ENCODE measurements at places on chromosomes 6 and 20.

DNA sequence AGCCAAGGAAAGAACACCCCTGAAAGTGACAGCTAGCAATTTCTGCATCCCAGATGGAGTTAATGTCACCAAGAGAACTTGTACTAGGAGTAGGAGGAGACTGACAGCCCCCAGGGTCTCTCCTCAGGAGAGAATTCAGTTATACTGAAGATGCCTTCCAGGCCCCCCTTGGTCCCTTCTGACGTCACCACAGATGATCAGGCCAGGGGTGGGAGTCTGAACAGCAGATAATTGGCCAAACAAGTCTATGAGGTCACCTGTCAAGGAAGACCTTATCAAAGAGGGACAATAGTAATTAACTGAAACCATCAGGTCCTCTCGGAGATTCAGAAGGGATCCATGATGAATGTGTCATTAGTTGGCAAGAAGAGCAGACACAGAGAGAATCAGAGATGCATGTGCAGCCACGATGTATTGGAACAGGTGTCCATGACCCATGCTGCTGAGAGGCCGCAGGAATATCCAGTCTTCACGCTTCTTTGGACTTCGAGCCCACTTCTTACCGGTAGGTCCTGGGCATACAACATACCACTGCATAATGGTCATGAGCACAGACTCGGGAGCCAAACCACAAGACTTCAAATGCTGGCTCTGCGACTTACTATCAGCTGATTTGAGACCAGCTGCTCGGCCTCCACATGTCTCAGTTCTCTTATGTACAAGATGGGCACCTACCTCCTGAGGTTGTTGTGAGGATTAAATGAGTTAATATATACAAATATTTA, 10.2 kb downstream of the TRIM10 start:
- DNase-seq: no peak

DNA sequence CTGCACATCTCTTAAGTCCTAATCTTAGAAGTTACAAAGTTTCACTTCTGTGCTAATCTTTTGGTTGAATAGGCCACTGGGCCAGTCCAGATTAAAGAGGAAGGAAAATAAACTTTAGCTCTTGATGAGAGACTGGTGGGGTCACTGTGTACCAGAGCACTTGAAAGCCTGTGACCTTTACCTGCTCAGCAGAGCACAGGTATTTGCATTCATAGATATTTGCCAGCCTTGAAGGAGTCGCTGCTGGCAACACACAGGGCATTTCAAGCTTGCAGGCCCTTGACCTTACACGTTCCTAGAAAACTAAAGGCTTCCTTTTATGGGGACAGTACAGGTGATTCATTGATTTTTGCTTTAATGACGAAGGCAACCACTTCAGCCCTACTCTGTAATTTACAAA, 108.4 kb upstream of the SLC22A23 start:
- DNase-seq: no peak

GRCh38 chr6:144347933-144348332, 62.8 kb downstream of the UTRN start:
- DNase-seq: no peak

GRCh38 chr20:1489764-1490436, 1.3 kb downstream of the SIRPB2 start:
- DNase-seq: no peak

DNA sequence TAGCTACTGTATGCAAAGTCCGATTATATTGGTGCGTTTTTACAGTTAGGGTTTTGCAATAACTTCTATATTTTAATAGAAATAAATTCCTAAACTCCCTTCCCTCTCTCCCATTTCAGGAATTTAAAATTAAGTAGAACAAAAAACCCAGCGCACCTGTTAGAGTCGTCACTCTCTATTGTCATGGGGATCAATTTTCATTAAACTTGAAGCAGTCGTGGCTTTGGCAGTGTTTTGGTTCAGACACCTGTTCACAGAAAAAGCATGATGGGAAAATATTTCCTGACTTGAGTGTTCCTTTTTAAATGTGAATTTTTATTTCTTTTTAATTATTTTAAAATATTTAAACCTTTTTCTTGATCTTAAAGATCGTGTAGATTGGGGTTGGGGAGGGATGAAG, 13.7 kb upstream of the PLCG1 start:
- DNase-seq: no peak

DNA sequence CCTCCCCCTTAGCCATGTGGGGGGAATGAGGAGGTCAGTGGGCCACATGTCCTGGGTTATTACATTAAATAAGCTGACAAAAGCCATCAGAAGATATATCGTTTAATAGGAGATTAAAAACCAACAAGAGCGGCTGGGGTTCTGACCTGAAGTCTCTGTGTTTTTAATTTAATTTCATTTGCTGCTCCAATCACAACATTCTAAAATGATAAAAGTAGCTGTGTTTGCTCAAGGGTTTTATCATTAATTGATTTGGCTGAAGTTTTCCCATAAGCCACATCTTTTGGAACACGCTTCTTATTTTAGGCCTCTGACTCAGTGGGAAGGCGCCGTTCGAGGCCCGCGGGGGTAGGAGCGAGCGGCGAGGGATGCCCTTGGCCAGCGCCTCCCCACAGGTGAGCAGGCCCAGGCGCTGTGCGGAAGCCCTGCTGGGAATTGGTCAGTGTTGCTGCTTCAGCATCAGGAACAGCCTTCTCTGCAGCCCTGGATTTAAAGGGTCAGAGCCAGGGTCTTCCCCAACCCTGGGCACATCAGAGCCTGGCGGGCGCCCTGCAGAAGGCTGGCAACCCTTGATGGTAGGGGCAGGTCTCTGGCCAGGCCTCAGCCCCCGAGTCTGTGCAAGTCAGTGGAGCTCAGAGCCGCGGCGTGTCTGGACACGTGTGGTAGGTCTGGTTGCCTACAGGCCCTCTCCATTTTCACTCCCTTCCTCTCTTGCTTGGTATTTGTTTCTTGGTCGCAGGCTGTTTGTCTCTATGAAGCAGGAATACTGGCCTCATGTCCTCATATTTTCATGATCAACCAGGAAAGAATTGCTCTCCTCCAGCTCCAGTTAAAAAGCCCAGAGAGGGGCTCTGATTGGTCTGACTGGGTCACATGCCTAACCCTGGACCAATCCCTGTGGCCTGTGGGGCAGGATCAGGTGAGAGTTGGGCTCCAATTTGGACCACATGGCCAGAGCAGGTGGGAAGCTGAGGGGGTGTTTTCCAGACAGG, 30.9 kb upstream of the MLN start:
- DNase-seq: no peak

- peak; percentile 72 for DNase-seq
These were observed 2.1 kb downstream of the SALL4 start for GRCh38 chr20:51800060-51800871.

DNA sequence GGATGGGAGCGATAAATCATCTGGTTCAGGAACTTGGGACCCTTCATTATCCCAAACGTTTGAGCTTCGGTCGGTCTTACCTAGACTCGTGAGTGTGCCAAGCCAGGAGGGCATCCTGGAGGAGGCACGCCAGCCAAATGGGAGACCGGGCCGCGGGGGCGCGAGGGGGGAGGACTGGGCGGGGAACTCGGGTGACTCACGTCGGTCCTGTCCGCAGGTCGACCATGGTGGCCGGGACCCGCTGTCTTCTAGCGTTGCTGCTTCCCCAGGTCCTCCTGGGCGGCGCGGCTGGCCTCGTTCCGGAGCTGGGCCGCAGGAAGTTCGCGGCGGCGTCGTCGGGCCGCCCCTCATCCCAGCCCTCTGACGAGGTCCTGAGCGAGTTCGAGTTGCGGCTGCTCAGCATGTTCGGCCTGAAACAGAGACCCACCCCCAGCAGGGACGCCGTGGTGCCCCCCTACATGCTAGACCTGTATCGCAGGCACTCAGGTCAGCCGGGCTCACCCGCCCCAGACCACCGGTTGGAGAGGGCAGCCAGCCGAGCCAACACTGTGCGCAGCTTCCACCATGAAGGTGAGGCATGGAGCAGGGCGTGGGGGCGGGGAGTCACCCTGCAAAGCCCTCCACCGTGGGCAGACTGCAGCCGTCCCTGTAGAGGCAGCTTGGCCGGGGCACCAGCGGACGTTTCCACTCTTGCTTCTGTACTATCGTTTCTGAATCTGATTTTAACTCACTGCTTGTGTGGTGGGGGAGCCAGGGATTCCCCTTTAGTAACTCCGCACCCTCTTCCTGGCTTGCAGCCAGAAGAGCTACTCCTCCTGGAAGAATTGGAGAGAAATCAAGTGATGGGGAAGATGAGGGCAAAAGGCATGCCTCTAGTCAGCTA, 2.7 kb downstream of the BMP2 start:
- no peak for DNase-seq

- no peak for DNase-seq
These were observed 15.9 kb upstream of the FYN start for GRCh38 chr6:111888928-111889695.

GRCh38 chr20:38169636-38170193, 4.6 kb upstream of the TGM2 start:
- DNase-seq: no peak

DNA sequence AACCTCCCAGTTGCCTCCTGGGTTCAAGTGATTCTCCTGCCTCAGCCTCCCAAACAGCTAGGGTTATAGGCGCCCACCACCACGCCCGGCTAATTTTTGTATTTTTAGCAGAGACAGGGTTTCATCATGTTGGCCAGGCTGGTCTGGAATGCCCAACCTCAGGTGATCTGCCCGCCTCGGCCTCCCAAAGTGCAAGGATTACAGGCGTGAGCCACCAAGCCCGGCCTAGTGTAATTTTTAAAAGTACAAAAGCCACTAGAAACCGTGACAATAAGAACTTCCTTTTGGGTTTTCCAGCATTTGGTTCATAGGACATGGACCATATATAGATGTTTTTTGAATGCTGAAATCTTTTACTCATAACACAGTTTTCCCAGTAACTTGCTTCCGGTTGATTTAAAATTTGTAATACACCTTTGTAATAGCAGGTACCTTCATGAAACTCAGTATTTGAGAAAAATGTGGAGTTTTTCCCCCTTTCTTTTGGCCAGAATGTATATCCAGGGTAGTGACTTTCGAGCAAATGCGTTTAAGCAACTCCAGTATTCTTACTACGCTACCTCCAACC, 467 bp downstream of the PXT1 start:
- DNase-seq: no peak

DNA sequence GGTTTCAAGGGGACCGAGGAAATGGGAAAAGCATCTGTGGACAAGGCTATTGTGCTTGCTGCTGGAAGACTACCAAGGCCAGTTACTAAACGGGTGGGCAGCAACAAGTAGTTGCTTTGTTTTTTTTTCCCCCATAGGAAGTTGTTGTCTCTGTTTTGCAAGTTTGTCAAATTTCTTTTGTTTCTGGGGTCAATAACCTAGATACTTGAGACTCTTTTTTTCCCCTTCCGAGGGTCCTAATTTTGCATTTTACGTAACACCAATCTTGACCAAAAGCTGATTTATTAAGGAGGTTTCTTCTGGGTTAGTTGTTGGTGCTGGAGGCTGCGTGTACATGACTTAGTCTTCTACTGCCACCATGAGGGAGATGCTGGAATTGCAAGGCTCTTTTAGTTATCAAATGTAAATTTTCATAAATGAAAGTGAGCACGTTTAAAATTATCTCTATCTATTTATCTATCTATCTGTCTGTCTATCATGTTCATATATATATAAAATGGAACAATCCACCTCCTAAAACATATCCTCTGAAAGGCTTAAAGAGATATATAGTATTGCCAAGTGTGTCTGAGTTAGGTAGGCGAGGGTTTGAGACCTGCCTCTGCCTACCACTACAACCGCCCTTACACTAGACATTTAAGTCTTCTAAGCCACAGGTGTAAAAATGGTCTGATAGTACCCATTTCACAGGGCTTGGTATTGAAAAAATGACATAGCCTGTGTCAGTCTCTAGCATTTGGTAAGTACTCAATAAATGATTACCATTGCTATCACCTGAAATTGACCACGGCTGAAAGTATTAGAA, 60.2 kb downstream of the GCLC start:
- DNase-seq: peak; percentile 76

DNA sequence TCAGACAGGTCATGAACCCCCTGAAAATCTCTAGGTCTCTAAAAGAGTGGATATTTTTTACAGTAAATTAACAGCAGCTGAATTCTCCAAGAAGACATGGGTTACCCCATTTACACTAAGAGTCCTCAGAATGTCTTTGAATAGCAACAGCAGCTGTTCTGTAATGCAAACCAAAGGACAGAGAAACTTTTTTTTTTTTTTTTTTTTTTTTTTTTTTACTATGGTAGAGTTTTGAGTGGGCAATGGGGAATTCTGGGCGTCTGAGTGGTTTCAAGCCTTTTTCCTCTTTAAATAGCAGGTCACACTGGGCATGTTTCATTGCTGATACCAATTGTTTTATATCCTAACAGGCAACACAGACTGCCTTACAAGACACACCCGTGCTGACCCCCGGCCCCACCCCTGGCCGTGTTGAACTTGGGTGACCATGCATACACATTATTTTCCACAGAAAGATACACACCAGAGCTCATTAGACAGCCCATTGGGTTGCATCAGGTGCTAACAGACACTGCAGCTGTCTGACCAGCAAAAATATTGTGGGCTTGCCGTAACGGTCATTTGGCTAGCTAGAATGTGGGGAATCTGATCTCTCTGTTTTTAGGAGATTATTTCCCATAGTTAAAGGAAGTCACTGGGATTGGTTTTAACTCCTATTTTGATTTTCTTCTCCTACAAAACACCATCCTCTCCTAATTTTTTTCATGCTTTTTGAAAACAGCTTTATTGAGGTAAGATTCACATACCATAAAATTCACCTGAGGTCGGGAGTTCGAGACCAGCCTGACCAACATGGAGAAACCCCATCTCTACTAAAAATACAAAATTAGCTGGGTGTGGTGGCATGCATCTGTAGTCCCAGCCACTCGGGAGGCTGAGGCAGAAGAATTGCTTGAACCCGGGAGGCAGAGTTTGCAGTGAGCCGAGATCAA, 26.7 kb upstream of the IRF4 start:
- DNase-seq: no peak

DNA sequence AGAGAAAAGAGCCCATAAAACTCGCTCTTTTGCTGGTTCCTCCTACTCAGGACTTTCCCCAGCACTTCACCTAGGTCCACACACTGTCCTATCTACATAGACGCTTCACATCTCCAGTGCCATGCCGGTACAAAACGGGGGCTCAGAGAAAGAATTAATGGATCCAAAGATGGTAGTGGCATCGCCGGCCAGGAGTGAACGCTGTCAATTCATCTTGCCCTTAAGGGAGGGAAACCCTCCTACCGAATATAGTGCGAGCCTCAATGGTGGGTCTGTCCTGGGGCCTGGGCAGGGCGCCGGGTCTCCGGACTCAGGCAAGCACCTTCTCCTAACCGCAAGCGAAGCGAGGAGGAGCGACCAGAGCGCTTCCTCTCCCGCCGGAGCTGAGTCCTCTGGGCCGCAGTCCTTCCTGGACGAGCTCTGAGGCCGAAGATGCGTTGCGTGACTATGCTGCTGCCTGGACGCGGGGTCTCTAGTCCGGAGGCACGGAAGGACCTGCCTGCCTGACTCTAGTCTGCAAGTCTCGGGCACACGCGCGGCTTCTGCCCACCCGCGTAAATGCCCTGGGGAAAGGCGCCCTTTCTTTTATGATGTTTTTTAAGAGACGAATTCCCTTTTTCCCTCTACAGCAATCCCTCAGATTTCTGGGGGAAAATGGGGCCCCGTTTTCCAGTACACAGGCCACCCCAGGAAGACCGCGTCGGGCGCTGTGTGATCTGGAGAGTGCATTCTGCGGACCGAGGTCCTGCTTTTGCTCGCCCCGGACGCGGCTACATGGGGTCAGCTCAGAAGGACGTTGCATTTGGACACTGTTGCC, 100.1 kb upstream of the PRDM1 start:
- peak; percentile 40 for DNase-seq

GRCh38 chr6:39005774-39006173, 42.8 kb upstream of the GLP1R start:
- no peak for DNase-seq

All from activated CD4-positive, alpha-beta T cell treated with anti-CD3 and anti-CD28 coated beads, Interleukin-10, Interleukin-2, amounts not matched to agents 100 ng/mL and 50 ng/mL, durations not matched to agents 16 hours and 8 hours (primary cell).